Adrenal gland (tissue), 19 donors: ENCODE measurements at places on chromosomes 4 and X.

DNA sequence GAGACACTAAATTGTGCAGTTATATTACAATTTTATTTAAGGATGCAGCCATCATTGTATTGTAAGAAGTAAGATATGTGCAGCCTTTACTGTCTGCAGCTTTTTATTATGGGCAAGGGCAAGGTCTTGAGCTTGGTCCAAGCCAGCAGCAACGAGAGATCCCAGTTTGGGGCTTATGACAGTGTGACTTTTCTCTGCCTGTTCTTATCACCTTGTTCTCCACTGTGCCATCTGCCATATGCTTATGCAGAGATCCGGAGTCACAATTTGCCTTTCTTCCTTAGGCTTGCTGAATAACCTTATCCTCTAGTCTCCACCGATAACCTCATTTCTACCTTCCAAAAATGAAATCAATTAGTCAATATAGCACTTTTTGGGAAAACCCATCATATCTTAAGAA is 30.4 kb downstream of the MAPK10 start:
- no peaks in the 10 kb centered on the region for H3K27me3 ChIP-seq
- H3K4me1 ChIP-seq = no peaks in the 10 kb centered on the region
- no peaks in the 10 kb centered on the region for H3K36me3 ChIP-seq
- no peak overlapping the region for H3K27ac ChIP-seq
- no peak for DNase-seq

- peaks cover 15% of the 10 kb centered on the region for H3K36me3 ChIP-seq
- no peak overlapping the region for H3K4me3 ChIP-seq
- H3K27ac ChIP-seq = no peak overlapping the region
- no peaks in the 10 kb centered on the region for H3K4me1 ChIP-seq
Measured at GRCh38 chr4:119490335-119490734, 138.3 kb downstream of the PDE5A start.

DNA sequence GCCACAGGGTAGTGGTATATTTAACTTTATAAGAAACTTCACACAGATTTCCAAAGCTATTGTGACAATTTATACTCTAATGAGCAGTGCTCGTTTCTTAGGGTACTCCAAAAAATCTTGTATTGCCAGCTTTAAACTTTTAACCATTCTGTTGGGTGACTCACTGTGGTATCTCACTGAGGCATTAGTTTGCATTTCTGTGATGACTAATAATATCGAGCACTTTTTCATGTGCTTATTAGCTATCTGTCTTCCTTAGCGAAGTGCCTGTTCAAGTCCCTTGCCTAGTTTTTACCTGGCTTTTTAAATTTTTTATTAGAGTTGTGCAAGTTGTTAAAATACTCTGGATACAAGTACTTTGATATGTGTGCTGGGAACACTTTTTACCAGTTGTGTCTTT is 5.5 kb downstream of the PNMA3 start:
- H3K4me3 ChIP-seq = no peak overlapping the region
- no peaks in the 10 kb centered on the region for H3K4me1 ChIP-seq
- H3K27ac ChIP-seq = no peak overlapping the region
- peaks cover 17% of the 10 kb centered on the region for H3K27me3 ChIP-seq

GRCh38 chr4:76386566-76387305 is 34.2 kb downstream of the CCDC158 start:
- no peak overlapping the region for H3K27ac ChIP-seq
- H3K27me3 ChIP-seq = no peaks in the 10 kb centered on the region
- H3K4me1 ChIP-seq = no peaks in the 10 kb centered on the region
- H3K4me3 ChIP-seq = no peak overlapping the region
- DNase-seq = no peak

DNA sequence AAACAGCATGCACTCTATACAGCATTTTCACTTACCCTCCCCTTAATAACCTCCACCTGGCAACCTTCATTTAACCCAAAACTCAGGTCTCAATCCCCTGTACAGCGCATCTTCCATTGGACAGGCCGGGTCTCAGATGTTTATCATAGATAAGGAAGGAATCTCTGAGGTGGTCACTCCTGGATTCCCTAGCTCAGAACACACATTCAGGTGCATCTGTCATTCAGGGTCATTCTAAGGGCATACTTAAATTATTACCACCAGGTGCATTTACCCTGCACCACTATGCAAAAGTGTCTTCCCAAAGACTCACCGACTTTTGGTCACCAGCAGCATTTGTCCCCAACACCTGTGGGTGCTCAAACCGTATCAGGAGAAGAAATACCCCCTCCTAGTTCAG is 144.2 kb downstream of the RELL1 start:
- H3K4me3 ChIP-seq = no peak overlapping the region
- no peak for DNase-seq
- H3K4me1 ChIP-seq = no peaks in the 10 kb centered on the region
- no peak overlapping the region for H3K27ac ChIP-seq
- no peaks in the 10 kb centered on the region for H3K36me3 ChIP-seq

DNA sequence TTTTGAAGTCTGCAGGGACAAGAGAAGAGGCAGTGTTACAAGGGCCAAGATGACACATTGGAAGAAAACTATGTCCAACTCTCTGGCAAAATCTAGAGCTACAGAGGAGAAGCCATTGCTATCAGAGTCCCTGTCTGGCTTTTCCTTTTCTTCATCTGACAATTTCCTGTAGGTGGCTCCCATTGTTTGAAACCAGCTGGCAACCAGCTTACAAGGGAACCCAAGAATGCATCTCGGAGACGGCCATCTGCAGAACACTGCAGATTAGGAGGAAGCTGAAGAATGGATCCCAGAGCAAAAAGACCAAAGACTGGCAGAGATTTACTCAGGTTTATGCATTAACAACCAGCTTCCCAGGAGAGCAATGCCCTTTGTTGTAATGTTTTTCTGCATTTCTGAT is 216.2 kb upstream of the CTSO start:
- DNase-seq = no peak
- no peaks in the 10 kb centered on the region for H3K36me3 ChIP-seq
- no peak overlapping the region for H3K27ac ChIP-seq
- no peaks in the 10 kb centered on the region for H3K27me3 ChIP-seq

GRCh38 chrX:93593966-93594365 is 79.4 kb downstream of the NAP1L3 start:
- H3K36me3 ChIP-seq = no peaks in the 10 kb centered on the region
- no peaks in the 10 kb centered on the region for H3K4me1 ChIP-seq
- H3K4me3 ChIP-seq = no peak overlapping the region
- DNase-seq = no peak

DNA sequence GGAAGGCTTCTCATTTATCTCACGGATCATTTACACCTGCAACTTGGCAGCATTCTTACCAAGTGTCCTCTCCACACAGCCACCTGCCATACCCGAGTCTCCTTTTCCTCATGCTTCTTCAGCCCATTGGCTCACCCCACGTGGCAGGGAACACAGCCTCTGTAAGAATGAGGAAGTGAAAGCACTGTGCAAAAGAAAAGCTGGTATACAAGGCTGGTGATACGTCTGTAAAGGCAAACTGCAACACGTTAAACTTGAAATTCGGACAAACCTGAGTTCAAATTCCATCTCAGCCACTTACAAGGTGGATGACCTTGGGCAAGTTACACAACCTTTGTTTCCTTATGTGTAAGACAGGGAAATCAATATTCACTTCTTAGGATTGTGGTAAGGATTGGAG is 164.0 kb upstream of the RASGEF1B start:
- no peak overlapping the region for H3K27ac ChIP-seq
- no peak overlapping the region for H3K4me3 ChIP-seq
- no peaks in the 10 kb centered on the region for H3K27me3 ChIP-seq
- peak; percentile 62 for DNase-seq

GRCh38 chrX:13090339-13091110 is 46.1 kb upstream of the FAM9C start:
- peaks cover 5% of the 10 kb centered on the region for H3K4me1 ChIP-seq
- H3K27me3 ChIP-seq = no peaks in the 10 kb centered on the region
- H3K27ac ChIP-seq = peak overlapping the region; percentile 74

- no peak for DNase-seq
- H3K4me3 ChIP-seq = no peak overlapping the region
- H3K4me1 ChIP-seq = peaks cover 32% of the 10 kb centered on the region
- no peak overlapping the region for H3K27ac ChIP-seq
- no peaks in the 10 kb centered on the region for H3K36me3 ChIP-seq
Measured at GRCh38 chr4:16233569-16234177, 7.4 kb upstream of the TAPT1 start.

- H3K4me3 ChIP-seq = no peak overlapping the region
- H3K27ac ChIP-seq = no peak overlapping the region
- H3K36me3 ChIP-seq = no peaks in the 10 kb centered on the region
Measured at GRCh38 chrX:152923599-152923998, 25.7 kb downstream of the ZNF185 start.

- H3K27me3 ChIP-seq = no peaks in the 10 kb centered on the region
- no peak overlapping the region for H3K27ac ChIP-seq
- H3K4me1 ChIP-seq = no peaks in the 10 kb centered on the region
- H3K36me3 ChIP-seq = no peaks in the 10 kb centered on the region
Measured at GRCh38 chr4:186743261-186743660, 19.6 kb upstream of the FAT1 start.

GRCh38 chr4:152780267-152780778 is 569 bp downstream of the ARFIP1 start:
- H3K27me3 ChIP-seq = no peaks in the 10 kb centered on the region
- peak overlapping the region; percentile 93 for H3K27ac ChIP-seq
- peak overlapping the region; percentile 72 for H3K4me3 ChIP-seq
- peaks cover 27% of the 10 kb centered on the region for H3K4me1 ChIP-seq
- no peaks in the 10 kb centered on the region for H3K36me3 ChIP-seq

GRCh38 chrX:69388526-69388925 is 115.6 kb upstream of the NALF2 start:
- no peaks in the 10 kb centered on the region for H3K4me1 ChIP-seq
- H3K27ac ChIP-seq = no peak overlapping the region
- peaks cover 53% of the 10 kb centered on the region for H3K27me3 ChIP-seq
- no peaks in the 10 kb centered on the region for H3K36me3 ChIP-seq
- no peak overlapping the region for H3K4me3 ChIP-seq

- peaks cover 5% of the 10 kb centered on the region for H3K27me3 ChIP-seq
- no peaks in the 10 kb centered on the region for H3K36me3 ChIP-seq
- no peak overlapping the region for H3K4me3 ChIP-seq
- H3K27ac ChIP-seq = no peak overlapping the region
Measured at GRCh38 chr4:55820279-55820678, 689 bp downstream of the EXOC1L start.

- no peaks in the 10 kb centered on the region for H3K36me3 ChIP-seq
- H3K4me3 ChIP-seq = no peak overlapping the region
- no peak for DNase-seq
- no peak overlapping the region for H3K27ac ChIP-seq
- no peaks in the 10 kb centered on the region for H3K27me3 ChIP-seq
Measured at GRCh38 chr4:145934434-145935047, 4.1 kb downstream of the ZNF827 start.

- no peaks in the 10 kb centered on the region for H3K27me3 ChIP-seq
- DNase-seq = peak; percentile 41
- no peak overlapping the region for H3K27ac ChIP-seq
- H3K36me3 ChIP-seq = no peaks in the 10 kb centered on the region
- H3K4me3 ChIP-seq = no peak overlapping the region
- no peaks in the 10 kb centered on the region for H3K4me1 ChIP-seq
Measured at GRCh38 chrX:68018248-68019203, 414.8 kb downstream of the OPHN1 start.

DNA sequence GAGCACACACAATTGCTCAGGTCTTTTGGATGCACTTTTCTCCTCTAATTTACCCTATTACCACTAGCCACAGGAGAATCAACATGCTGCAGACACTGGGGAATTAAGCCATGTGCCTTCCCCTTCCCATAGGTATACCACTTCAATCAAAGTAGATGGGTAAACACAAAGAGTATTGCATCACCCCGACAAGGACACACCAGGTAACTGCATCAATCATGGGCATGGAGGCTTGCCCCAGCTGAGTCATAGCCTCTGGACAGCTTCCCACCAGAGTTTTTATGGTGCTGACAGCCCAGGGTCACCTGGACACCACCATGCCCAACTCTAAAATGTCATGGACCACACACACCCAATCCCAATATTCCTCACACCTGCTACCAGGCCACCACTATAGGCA is 197.2 kb upstream of the AR start:
- H3K27me3 ChIP-seq = peaks cover 15% of the 10 kb centered on the region
- H3K36me3 ChIP-seq = no peaks in the 10 kb centered on the region
- H3K4me1 ChIP-seq = no peaks in the 10 kb centered on the region
- no peak overlapping the region for H3K4me3 ChIP-seq

DNA sequence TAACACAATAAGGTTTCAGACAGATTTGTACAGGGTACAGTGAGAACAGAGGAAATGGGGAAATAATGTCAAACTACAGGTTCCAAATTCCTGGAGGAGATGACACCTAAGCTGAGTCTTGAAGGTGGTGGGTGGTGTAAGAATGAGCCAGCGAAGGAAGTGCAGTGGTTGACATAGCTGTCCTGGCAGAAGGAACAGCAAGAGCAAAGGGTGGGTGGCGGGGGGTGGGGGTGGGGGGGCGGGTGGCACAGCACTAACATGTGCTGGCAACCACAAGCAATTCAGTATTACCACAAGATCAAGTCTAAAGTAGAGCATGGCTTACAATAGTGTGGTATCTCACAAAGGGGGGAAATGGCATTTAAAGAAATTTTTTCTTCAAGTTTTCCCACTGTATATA is 13.1 kb upstream of the G3BP2 start:
- H3K4me1 ChIP-seq = no peaks in the 10 kb centered on the region
- no peak overlapping the region for H3K27ac ChIP-seq
- no peaks in the 10 kb centered on the region for H3K36me3 ChIP-seq
- no peaks in the 10 kb centered on the region for H3K27me3 ChIP-seq
- H3K4me3 ChIP-seq = no peak overlapping the region

DNA sequence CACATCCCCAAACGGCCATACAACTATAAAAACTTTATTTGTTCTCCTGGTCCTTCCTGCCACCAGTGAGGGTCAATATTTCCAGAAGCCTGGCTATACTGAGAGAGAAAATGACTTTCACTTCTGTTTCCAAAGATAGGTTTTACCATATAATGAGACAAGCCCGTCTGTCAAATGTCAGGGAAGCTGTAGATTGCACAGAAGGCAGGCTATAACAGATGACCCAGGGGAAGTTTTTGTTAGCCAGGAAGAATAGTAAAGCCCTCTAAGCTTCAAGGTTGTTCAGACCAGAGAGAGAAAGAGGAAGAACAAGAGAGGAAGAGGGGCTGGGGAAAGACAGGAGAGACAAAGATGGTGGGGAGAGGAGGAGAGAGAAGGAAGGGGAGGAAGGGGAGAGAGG is 217.5 kb downstream of the GBA3 start:
- no peaks in the 10 kb centered on the region for H3K27me3 ChIP-seq
- no peak overlapping the region for H3K4me3 ChIP-seq
- H3K36me3 ChIP-seq = no peaks in the 10 kb centered on the region

GRCh38 chrX:652341-652741 is 21.8 kb downstream of the SHOX start:
- H3K36me3 ChIP-seq = no peaks in the 10 kb centered on the region
- H3K27ac ChIP-seq = no peak overlapping the region
- no peak for DNase-seq
- no peaks in the 10 kb centered on the region for H3K4me1 ChIP-seq
- no peaks in the 10 kb centered on the region for H3K27me3 ChIP-seq

- no peak overlapping the region for H3K27ac ChIP-seq
- H3K4me3 ChIP-seq = no peak overlapping the region
- H3K36me3 ChIP-seq = no peaks in the 10 kb centered on the region
- H3K27me3 ChIP-seq = no peaks in the 10 kb centered on the region
- peaks cover 9% of the 10 kb centered on the region for H3K4me1 ChIP-seq
Measured at GRCh38 chr4:15438939-15439524, 11.2 kb downstream of the C1QTNF7 start.
